ENCODE measurements at places on chromosomes 3 and 15.

GRCh38 chr3:27089645-27090044 lies 279.5 kb downstream of the NEK10 start:
- DNase-seq: no peak

GRCh38 chr3:24296441-24297205 lies 198.0 kb downstream of the THRB start:
- DNase-seq: no peak

DNA sequence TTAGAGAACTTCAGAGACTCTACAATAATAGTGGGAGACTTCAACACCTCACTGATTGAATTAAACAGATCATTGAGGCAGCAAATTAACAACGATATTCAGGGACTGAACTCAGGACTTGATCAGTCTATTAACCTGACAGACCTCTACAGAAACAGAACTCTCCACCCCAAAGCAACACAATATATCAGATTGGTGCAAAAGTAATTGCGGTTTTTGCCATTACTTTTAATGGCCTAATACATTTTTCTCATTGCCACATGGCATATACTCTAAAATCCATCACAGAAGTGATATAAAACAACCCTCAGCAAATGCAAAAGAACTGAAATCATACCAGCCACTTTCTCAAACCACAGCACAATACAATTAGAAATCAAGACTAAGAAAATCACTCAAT lies 298.1 kb upstream of the SGO1 start:
- DNase-seq: no peak

GRCh38 chr15:48632651-48633050 lies 12.9 kb downstream of the FBN1 start:
- no peak for DNase-seq

- no peak for DNase-seq
These were observed 378.2 kb upstream of the AZI2 start for GRCh38 chr3:28726840-28727239.

- no peak for DNase-seq
These were observed at the start of gene LYSMD2 for GRCh38 chr15:51737522-51738305. TSS of gene LYSMD2 (minus strand) at chr15:51737655. CDS start at chr15:51737622, 33 bp downstream.

- no peak for DNase-seq
These were observed 243.9 kb downstream of the NTRK3 start for GRCh38 chr15:88012688-88013087.

DNA sequence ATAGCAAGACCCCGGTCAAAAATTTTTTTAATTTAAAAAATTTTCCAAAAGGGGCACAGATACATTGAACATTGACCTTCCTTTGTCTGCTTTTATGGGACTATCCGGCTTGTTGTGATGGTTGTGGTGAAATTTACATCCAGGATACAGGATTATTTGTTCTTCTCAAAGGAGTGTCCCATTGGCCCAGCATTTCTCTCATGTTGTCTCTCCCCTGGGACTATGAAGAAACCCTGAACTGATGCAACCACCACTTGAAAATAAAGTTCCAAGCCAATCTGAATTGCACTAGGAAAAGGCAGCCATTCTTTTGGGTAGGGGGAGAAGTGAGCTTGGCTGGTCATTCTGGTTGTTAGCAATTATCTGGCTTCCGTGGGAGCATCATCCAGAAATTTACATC lies 58.4 kb downstream of the PPARG start:
- no peak for DNase-seq

DNA sequence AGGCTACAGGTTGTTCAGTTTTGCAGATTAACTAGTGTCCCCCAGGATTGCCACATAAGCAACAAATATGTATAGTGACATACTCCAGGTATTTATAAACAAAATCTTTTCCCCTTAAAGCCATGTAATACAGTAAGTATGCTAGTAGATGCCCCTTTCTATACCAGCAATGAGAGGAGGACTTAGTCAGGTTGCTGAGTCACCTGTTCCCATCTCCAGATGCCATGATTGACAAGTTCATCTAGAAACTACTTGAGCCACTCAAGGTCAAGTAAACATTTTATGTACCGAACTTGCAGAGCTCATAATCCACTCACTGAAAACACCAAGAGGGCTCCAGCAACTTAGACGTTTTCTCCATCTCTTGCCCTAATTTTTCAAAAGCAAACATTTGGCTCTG lies 18.2 kb downstream of the SLC9A9 start:
- DNase-seq: no peak

GRCh38 chr15:65101411-65101890 lies 13.5 kb downstream of the UBAP1L start:
- DNase-seq: no peak

GRCh38 chr3:71218508-71218907 lies 365.0 kb downstream of the FOXP1 start:
- DNase-seq: no peak

- peak; percentile 30 for DNase-seq
These were observed 79.4 kb upstream of the ATP11B start for GRCh38 chr3:182713743-182714517.

GRCh38 chr15:101092156-101092866 lies 159.5 kb downstream of the CHSY1 start:
- DNase-seq: no peak

DNA sequence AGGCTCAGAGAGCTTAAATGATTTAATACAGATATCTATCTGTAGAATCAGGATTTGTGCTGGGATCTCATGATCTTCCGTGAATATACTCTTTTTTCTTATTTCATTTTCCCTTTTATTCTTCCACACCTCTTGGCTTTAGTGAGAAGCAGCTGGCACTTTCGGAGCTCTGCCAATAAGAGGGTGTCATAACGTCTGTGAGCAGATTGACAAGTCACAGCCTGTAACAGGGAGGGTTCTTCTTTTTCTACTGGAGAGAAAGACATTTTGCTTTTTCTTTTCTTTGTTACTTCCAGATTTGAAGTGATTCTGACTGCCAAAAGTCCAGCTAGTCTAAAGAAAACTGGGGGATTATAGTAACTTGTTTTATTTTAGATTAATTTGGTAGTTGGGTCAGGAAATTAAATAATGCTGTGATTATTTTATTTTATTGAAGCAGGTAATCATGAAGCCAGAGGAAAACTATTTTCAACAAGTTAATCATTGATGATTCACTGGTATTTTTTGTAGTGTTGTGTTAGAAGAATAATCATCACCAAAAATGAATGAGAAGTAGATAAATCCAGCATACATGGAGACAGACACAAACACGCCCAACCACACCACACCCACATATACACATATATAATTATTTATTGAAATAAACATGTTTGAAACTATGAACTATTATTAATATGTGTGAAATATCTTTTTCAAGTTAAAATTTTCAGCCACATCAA lies 69.8 kb downstream of the TNFAIP8L3 start:
- DNase-seq: no peak

- no peak for DNase-seq
These were observed 29.5 kb downstream of the LPP start for GRCh38 chr3:188183452-188183851.

DNA sequence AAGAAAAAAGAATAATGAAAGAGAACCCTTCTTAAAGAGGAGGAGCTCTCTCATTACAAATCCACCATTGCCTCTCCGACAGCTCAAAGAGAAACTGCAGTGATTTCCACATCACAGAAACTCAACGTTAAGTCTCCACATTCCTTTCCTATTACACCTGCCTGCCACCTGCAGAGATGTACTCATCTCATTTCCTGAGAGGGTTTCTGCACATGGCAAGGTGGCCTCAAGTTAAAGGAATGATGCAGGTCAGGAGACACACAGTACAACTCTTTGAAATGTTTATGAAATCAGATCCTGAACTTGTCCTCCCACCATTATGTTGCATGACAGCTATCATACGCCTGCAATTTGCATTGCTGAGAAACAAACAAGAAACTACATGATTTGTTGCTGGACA lies 458.4 kb upstream of the ADAMTS9 start:
- no peak for DNase-seq

DNA sequence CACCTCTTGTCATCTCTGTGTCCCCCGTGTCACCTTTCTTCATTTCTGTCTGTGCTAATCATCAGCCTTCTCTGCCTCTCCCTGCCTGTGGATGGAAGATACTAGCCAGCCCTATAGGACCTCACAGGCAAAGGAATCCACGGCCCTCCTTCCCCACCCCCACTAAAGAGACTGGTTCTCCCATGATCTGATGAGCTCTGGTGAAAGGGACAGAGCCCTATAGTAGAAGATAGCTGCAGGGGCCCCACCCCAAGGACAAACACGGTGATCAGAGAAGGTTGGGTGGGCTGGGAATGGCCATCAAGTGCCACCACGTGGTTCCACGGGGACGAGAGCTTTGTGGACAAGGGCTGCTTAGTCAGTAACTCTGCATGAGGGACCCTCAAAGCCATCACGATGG lies 27.8 kb upstream of the RASA2 start:
- no peak for DNase-seq

- DNase-seq: no peak
These were observed 13.1 kb downstream of the ZBTB47 start for GRCh38 chr3:42666577-42666998.

GRCh38 chr3:153078826-153079225 lies 83.2 kb upstream of the RAP2B start:
- no peak for DNase-seq

DNA sequence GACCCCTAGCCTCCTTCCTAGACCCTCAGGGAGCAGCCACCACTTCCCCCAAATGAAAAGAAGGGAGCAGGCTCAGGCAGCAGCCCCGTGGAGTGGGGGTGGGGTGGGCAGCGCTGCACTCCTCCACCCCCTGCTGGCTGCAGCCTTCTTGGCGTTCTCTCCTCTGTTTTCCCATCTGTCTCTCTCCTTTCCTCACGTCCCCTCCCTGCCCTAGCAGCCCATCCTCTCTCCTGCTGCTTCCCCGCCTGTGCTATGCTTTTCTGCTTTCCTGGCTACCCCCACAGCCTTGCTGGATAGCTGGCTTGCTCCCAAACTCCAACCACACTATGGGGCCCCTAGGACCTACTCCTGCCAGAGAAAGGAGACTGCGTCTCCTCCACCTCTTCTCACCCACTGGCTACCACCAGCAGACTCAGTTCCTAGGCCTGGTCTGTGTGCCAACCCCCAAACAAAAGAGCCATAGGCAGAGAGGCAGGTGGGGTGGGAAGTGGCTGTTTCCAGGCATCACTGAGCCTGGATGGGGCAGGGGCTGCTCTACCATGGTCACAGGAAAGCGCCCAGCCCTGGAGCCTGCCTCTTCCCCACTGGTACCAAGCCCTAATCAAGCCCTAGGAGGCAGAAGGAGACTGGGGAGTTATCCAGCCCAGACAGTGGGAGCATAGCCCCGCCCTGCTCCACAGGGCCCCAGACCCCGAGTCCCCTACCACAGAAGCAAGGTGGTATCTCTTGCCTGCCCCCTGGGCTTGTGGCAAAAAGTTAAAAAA lies 3.4 kb upstream of the DISP2 start:
- DNase-seq: no peak

- no peak for DNase-seq
These were observed 25.8 kb downstream of the VEPH1 start for GRCh38 chr3:157477441-157477840.

GRCh38 chr15:75830910-75831805 lies 12.1 kb upstream of the UBE2Q2 start:
- no peak for DNase-seq

DNA sequence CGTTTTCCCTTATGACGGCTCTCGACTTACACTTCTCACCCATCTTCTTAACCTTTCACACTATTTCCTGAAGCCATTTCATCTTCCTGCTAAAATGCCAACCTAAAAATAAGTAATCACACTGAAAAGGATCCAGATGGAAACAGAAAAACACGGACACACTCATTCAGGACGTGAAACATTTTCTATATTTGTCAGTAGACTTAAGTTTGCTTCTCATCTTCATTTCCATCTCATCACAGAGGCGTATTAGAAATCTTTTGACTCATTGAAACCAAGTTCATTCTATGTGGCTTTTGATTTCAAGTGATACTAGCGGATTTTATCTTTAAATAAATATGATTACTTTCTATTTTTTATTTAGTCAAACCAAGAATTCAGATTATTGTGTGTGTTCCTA lies 27.4 kb upstream of the DLG1 start:
- no peak for DNase-seq
